NCI-H460 (cell line): ENCODE measurements at places on chromosomes 12 and 14.

- no peak for DNase-seq
Observed at GRCh38 chr14:29521526-29522137, 406.0 kb downstream of the PRKD1 start.

DNA sequence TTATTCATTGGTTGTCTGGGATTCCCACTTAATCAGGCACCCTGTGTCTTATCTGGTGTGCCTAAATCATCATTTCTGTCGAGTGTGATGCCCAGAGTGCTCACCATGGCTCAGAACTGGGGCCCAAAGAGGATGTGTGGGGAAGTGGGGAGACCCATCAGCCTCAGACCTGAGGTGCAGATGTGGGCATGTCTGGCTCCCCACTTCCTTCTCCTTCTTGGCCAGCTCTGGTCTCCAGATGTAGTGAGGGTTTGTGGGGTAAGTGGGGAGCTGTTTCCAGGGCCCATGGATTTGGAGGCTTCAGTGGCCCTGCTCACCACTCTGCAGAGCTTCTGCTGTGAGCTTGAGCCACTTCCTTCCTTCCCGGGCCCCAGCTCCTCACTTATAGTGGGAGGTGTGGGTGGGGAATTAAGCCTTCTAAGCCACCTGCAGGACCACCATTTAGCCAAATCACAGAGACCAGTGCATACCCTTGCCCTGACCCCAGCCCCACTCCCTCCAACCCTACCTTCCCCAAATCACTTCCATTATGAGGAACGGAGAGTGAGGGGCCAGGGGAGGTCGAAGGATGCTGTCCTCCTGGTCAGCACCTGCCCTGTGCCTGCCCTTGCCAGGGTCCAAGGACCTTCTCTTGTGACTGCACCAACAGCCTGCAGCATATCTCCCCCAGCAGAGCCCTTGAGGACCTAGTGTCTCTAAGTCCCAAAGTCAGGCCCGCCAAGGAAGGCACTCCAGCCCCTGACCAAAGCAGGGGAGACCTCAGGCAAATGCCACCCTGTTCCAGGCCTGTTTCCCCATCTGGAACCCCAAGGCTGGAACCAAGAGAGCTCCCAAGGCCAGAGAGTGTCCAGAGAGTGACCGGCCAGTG lies 278.2 kb upstream of the RTL1 start:
- DNase-seq, result no peak

GRCh38 chr12:124632519-124632984 lies 65.1 kb upstream of the NCOR2 start:
- DNase-seq, result no peak

GRCh38 chr12:130043685-130044406 lies 118.4 kb upstream of the FZD10 start:
- DNase-seq, result no peak

- no peak for DNase-seq
Observed at GRCh38 chr12:2691345-2692071, 103.3 kb upstream of the FKBP4 start.

GRCh38 chr14:73235531-73236155 lies 1.7 kb upstream of the PAPLN start:
- no peak for DNase-seq

- DNase-seq, result no peak
Observed at GRCh38 chr12:51386351-51386750, 4.9 kb downstream of the GALNT6 start.

DNA sequence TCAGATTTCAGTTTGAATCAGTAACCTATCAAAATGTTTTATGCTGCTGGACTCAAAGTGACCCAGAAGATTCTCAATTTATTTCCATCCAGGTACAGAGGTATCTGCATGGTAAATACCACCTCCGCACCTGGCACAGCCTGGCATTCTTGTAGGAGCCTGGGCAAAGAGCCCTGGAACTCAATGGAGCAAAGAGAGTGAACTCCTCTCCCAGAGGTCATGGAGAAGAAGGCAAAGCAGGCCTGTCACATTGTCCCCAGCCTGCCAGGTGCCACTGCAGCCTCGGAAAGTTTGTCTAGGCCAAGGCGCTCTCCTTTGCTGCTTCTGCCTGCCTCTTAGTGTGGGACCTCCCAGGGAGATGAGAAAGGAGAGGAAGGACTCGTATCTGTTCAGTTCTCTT lies 319.8 kb downstream of the ZFP36L1 start:
- no peak for DNase-seq

DNA sequence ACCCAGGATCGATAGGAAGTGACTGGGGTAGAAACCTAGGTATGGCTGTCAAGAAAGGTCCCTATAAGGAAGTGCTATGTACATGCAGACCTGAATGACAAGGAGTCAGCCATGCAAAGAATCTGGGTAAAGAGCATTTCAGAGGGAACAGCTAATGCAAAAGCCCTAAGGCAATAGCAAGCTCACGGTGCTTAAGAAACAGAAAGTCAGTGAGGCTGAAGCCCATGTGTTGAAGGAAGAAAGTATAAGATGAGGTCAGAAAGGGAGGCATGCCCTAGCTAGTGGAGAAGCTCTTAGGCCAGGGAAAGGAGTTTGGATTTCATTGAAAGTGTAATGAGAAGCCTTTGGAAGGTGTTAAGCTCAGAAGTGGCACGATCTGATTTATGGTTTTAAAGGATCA lies 6.0 kb upstream of the ADCY6 start:
- no peak for DNase-seq

- no peak for DNase-seq
Observed at GRCh38 chr12:124725099-124725498, 138.6 kb downstream of the SCARB1 start.

GRCh38 chr12:95978351-95978750 lies 17.8 kb downstream of the HAL start:
- DNase-seq, result no peak

GRCh38 chr12:9331218-9331626 lies 123.0 kb upstream of the PZP start:
- DNase-seq, result peak; percentile 17

DNA sequence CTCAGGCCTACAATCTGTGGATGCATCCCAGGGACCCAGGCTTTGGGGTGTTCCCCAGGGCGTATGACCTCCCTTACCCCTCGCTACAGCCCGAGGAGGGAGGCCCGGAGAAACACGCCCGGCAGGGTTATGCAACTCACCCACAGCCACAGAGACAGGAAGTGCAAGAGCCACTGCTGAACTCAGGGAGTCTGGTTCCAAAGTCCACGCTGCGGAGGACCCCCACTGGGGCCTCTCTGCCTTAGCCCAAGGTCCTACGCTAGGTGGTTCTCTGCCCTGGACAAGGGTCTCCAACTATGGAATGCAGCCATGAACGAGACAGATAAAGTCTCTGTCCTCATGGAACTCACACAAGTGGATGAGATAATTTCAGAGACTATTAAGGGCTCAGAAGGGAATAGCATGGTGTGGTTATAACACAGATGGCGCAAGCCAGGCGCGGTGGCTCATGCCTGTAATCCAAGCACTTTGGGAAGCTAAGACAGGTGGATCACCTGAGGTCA lies 11.3 kb downstream of the SCARB1 start:
- DNase-seq, result no peak

DNA sequence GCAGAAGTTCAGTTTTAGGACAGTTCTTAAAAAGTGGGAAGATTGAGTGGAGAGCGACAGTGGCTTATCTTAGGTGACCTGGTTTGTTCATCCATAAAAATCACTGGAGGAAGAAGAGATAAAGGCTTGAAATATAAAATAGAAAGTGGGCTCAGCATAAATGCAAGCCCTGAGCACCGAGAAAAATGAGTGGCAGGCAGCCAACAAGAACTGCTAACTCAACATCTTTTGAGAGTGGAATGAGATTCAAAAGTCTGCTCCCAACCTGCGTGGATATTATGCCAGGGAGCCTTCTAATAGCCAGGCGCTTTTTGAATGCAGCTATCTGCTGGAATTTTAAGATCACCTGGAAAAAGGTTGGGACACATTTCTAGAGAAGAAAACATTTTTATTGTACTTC lies 666.5 kb downstream of the FLRT2 start:
- no peak for DNase-seq

DNA sequence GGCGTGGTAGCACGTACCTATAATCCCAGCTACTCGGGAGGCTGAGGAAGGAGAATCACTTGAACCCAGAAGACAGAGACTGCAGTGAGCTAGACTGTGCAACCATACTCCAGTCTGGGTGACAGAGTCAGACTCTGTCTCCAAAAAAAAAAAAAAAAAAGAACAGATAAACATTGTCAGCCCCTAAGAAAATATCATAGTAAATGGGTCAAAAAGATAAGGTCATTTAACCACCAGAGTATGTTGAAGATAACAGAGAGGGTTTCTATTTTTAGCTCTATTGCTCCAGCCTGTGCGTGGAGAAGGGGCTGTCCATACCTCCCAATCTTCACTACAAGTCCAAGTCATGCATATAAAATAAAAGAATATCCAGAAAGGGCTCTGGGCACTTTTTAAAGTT lies 15.4 kb downstream of the LGMN start:
- DNase-seq, result no peak

- DNase-seq, result no peak
Observed at GRCh38 chr12:52721838-52722470, 18.6 kb upstream of the KRT77 start.

DNA sequence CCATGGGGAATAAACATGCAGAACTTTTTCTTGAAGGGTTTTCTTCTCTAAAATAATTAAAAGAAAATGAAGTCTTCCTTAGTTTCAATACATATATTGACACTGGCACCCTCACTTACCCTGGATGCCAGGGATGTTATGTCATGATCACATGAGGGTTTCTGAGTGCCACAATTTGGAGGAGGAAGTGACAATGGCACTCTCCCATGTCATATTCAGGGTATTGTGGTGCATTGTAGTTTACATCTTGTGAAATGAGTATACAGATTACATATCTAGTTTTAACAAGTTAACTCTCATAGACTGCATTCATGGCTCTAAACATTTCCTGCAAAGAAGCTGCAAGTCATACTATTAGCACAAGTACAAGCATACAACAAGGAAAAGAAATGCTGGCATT lies 37.7 kb downstream of the CCDC177 start:
- DNase-seq, result no peak

GRCh38 chr14:74917178-74917543 lies 5.9 kb downstream of the RPS6KL1 start:
- DNase-seq, result no peak

GRCh38 chr12:106974511-106974910 lies 12.4 kb downstream of the MTERF2 start:
- DNase-seq, result no peak

DNA sequence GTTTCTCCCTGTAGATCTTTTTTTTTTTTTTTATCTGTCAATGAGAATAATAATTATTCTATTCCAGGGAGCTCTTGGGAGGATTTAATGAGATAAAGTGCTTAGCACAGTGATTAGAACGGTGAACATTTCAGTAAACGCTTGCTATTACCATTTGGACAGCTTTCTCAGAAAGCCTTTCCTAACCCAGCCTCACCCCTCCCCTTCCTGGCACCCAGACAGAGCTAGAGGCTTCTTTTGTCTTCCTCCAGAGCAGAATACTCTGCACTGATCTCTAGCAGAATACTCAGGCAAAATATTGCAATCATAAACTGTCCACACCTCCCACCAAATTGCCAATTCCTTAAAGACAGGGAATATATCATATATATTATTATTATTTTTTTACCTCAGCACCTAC lies 66.6 kb downstream of the ERGIC2 start:
- no peak for DNase-seq

DNA sequence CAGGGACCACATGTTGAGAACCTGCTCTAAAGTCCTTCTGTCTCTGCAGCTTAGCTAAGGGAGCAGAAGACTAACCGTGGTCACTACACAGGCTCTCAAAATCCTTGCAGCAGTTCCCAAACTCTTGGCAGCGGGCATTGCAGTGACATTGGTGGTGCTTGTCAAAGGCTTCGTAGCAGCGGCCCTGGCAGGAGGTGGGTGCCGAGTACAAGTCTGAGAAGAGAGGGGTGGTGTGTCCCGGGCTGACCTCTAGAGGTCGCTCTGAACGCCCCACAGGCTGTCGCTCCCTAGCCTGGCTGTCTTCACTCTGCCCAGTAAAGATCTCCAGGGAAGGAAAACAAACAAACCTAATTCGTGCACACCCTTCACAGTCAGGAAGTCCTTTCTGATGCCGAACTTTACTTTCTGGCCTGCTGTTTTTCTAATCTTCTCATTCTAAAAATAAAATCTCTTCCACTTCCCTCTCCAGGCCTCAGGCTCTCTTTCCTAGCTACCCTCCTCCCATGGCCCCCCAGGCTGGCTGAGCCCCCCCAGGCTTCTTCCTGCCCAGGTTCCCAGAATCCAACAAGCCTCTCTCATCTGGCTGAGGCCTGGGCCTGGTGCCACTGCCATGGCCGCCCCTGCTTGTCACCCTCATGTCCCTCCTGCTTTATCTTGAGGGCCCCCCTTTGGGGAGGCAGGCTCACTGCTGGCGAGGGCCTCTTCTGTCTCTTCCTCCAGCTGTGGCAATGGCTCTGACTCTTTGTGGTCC lies 7.7 kb downstream of the ENDOU start:
- peak; percentile 73 for DNase-seq

GRCh38 chr12:131077931-131078391 lies 124.3 kb downstream of the ADGRD1 start:
- DNase-seq, result no peak

GRCh38 chr14:54410215-54410614 lies 13.4 kb downstream of the CDKN3 start:
- no peak for DNase-seq

DNA sequence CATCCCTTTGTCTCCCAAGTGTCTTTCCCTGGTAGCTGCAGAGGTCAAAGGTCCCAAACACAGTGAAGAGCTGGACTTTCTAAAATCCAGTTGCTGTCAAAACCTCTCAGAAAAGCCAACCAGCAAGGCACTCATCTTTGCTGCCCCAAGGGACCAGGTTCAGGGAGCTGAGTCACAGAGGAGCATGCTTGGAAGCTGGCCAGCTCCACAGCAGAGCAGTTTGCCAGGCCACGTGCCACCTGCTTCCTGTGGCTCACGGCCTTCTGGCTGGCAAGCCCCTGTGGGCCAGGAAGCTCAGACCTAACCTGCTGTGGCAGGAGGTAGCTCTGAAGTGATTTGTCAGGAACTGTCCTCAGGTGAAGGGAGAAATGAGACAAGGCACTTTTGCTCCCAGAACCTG lies 3.6 kb downstream of the ISCU start:
- peak; percentile 86 for DNase-seq

DNA sequence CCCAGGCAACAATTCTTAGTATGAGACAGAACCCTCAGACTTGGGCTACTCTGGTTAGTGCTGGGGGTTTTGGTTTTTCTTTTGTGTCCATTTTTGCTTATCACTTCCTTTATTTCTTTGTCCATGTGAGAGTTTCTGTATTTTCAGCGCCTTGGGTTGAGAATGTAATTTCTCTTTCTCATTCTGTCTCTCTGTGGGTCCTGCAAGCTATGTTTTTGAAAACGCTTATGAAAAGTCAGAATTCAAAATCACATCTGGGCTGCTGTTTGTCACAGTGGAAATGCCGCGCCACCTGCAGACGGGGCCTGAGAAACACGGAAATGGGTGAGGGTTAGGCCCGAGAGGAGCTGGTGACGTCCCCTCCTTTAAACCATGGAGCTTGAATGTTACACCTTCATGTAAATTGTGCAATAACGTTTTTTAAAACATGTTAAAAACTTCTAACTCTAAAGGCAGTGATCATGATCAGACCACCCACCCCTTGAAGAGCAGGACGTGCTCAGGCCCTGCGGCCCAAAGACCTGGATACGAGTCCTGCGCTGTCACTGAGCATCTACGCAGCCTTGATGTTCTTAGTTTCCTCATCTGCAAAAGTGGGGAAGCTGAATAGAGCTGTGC lies 26.1 kb downstream of the JDP2 start:
- DNase-seq, result no peak

GRCh38 chr14:68372368-68372767 lies 420.5 kb downstream of the ZFP36L1 start:
- no peak for DNase-seq

GRCh38 chr14:89265234-89265633 lies 151.8 kb downstream of the FOXN3 start:
- no peak for DNase-seq
